WTC11 (cell line): ENCODE measurements at places on chromosomes 5 and 9. TPM values are rescaled to one million over a fixed set of nuclear protein-coding genes. Genes with fewer than 3 reads are reported as not detected.

The PCAT7 gene
- total RNA-seq, result 6.5 to 7.4 TPM (median 7.4 TPM) in 3 replicates

GRCh38 chr5:32777733-32778132 is 66.6 kb downstream of the NPR3 start:
- no peaks in the 10 kb centered on the region for H3K36me3 ChIP-seq
- H3K27ac ChIP-seq, result no peak overlapping the region
- H3K4me3 ChIP-seq, result no peak overlapping the region
- no peak for DNase-seq
- H3K27me3 ChIP-seq, result peaks cover 2% of the 10 kb centered on the region
- H3K4me1 ChIP-seq, result no peaks in the 10 kb centered on the region

DNA sequence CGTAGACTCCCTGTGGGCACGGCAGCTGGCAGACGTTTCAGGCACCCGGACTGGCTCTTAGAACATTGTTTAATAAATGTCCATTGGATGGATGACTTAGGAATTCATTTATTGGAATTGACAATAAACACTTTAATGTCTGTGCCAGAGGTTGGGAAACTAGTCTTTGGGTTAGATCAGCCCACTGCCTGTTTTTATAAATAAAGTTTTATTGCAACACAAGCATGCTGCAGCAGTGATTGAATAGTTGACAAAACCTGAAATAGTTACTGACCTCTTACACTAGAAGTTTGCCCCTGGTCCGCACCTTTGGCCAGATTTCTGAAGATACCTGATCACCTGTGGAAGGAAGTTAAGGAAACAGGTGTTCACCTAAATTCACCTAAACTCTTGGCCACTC is 51.6 kb downstream of the DMRT1 start:
- H3K27me3 ChIP-seq, result peaks cover 8% of the 10 kb centered on the region
- DNase-seq, result no peak
- H3K27ac ChIP-seq, result no peak overlapping the region
- no peaks in the 10 kb centered on the region for H3K4me1 ChIP-seq

DNA sequence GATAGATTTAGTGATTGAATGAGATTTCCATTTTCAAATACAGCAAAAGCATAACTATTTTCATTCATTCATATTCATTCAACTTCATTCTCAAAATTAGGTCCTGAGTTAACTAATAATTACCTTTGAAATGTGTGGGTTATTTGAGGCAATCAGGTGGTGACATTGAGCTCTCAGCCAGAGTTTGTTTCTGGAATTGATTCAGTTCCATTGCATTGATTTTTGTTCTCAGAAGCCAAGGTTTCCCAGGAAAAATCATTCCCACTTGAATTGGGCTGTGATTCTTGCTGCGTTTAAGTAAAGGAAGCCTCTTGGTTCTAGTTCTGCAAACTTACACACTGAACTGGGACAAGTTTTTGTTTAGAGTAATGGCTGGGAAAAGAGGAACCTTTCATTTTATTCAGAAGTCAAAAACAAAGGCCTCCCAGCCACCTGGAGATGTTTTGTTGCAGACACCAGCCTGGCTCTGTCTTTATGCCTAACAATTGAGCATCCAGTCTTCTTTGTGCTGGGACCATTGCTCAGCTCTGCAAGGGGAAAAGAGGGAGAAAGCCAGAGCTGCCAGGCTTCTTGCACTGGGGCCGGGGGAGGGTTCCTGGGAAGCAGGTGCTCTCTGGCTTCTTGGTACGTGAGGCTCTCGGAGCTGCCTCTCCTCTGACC is 198.6 kb downstream of the TRIO start:
- DNase-seq, result peak; percentile 50
- peaks cover 33% of the 10 kb centered on the region for H3K36me3 ChIP-seq
- peak overlapping the region; percentile 72 for H3K27ac ChIP-seq
- no peak overlapping the region for H3K4me3 ChIP-seq
- H3K4me1 ChIP-seq, result peaks cover 36% of the 10 kb centered on the region

DNA sequence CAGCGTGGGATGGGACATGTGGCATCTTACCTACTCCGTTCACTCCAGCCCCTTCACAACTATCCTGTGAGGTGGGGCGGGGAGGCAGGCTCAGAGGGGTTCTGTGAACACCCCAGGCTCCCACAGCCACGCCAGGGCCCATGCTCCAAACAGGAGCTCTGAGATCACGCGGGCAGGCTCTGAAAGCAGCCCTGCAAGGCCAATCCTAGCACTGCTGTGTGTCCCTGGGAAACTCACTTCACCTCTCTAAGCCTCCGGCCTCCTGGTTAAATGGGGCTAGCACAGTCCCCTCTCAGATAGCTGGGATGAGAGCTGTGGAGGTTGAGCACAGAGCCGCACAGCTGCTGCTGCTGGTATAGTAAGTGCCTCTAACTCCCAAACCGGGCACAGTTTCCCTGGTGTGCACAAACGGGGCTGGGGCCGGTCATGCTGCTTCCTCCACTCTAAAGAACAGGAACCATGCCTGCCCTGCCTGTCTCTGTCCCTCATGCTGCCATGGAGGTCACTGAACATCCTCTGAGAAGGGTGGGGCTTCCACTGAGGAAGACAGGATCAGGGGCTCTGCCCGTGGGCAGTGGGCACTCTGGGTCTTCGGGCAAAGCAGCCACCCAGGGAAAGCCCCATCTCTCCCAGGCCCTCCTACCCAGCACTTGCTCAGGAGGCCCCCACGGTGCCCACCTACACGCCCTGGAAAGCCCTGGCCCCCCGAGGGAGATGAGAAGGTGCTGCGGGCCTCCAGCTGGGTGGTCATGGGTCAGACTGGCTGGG is 13.0 kb upstream of the ASS1 start:
- no peak for DNase-seq
- peaks cover 12% of the 10 kb centered on the region for H3K4me1 ChIP-seq
- H3K4me3 ChIP-seq, result no peak overlapping the region
- no peaks in the 10 kb centered on the region for H3K36me3 ChIP-seq
- peaks cover 35% of the 10 kb centered on the region for H3K27me3 ChIP-seq
